ENCODE measurements at places on chromosomes 7 and 10. TPM values are rescaled to one million over a fixed set of nuclear protein-coding genes. Genes with fewer than 3 reads are reported as not detected.

GRCh38 chr7:70506434-70506833, 625.5 kb upstream of the GALNT17 start:
- H3K4me3 ChIP-seq = no peak overlapping the region
- no peak overlapping the region for H3K27ac ChIP-seq
- no peaks in the 10 kb centered on the region for H3K27me3 ChIP-seq

DNA sequence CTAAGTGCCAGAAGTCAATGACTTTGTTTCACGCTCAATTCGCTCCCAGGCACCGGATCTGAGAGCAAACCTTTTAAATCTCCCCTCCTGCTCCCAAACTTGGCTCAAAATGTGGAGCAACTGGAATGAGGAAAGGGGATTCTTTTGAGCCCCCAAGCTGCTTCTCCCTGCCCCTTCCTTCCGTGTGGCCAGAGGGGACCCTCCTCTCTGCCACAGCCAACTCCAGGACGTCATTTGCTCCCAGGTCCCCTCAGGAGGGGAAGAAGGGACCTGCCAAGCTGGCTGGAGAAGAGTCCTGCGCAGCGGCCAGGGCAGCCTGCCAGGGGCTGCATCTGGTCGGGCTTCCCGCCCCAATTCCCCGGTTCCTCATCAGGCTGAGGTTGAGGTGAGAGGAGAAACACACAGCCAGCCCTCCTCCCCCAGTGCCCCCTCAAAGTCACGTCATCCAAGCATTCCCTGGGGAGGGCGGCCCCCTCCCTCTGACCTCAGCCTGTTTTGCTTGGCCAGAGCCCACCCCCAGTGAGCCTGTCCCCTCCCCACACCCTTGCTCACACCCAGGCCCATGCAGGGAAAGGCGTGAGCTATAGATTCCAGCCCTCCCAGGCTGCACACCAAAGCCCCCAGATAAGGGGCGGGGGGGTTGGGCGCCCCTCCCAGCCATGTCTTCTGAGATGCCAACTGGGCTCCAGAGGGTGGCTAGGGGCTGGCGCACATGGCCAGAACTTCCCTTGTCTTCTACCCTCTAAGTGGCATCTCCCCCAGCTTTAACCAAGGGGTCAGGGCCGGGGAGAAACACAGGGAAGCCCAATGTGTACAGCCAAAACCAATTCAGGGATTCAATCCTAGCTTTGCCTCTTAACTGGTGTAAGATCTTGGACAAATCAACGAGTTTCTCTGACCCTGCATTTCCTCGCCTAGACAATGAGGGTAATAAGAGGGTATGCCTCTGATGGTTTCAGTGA, 35.0 kb downstream of the SH3PXD2A start:
- no peak for DNase-seq
- H3K27ac ChIP-seq = peak overlapping the region; percentile 8
- no peaks in the 10 kb centered on the region for H3K36me3 ChIP-seq
- peaks cover 21% of the 10 kb centered on the region for H3K4me1 ChIP-seq

DNA sequence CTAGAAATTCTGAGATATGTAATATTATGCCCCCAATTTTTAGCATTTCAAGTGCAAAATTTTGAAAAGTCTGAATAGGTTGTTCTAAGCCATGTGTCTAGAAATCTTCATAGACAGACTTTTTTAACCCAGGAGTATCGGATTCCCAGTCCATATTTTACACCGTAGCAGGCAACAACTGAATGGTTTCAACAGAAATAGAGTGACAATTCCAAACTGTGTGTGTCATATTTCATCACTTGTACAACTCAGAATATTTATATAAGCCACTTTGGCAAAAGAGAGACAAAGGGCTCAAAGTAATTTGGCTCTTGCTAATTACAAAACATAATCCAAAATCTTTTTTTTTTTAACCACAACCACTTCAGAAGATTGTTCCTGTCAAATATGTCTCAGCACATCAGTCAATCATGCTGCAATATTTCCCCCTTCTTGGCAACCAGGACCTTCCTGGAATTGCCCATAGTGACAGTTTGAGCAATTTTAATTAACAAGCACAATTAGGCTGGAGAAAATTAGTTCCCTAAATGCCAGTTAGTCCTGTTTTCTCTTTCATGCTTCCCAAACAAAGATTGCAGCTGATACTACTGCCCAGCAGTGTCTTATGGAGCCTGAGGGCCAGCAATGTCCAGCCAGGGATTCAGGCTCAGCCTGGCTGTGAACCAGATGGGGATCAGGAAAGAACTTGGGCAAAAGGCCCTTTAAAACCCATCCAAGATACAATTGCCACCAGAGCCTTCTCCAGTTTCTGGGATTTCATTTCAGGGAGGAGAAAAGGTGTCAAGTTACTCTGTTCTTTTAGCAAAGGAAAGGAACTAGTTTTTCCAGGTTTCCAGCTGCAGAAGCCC, 533.3 kb upstream of the GHITM start:
- H3K4me1 ChIP-seq = no peaks in the 10 kb centered on the region
- no peak overlapping the region for H3K27ac ChIP-seq
- DNase-seq = no peak
- H3K36me3 ChIP-seq = no peaks in the 10 kb centered on the region
- H3K27me3 ChIP-seq = no peaks in the 10 kb centered on the region

DNA sequence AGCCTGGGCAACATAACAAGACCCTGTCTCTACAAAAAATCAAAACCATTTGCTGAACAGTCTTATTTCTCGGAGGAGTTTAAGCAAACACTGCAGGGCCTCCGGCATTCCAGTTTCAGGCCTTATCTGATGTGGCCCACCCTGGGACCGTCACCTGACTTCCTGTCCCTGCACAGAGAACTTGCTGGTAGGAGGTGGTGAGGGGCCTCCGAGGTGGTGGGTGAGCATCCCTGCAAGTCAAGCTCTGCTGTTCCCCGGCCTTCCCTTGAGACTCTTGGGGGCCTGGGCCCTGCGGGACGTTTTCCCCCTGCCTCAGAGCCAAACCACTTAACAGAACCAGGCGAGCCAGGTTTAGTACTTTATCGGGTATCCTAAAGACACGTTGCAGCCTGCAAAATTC, 44.5 kb upstream of the AP5Z1 start:
- peak overlapping the region; percentile 23 for H3K27ac ChIP-seq
- no peaks in the 10 kb centered on the region for H3K36me3 ChIP-seq
- no peaks in the 10 kb centered on the region for H3K27me3 ChIP-seq
- no peak for DNase-seq

The CRCP gene
- total RNA-seq = 38.0 TPM

- no peak overlapping the region for H3K27ac ChIP-seq
- H3K4me1 ChIP-seq = no peaks in the 10 kb centered on the region
- no peak overlapping the region for H3K4me3 ChIP-seq
- no peaks in the 10 kb centered on the region for H3K36me3 ChIP-seq
- no peak for DNase-seq
Observed at GRCh38 chr10:114876169-114876568, 54.6 kb downstream of the FHIP2A start.

The RBP3 gene
- total RNA-seq = 0.53 TPM

DNA sequence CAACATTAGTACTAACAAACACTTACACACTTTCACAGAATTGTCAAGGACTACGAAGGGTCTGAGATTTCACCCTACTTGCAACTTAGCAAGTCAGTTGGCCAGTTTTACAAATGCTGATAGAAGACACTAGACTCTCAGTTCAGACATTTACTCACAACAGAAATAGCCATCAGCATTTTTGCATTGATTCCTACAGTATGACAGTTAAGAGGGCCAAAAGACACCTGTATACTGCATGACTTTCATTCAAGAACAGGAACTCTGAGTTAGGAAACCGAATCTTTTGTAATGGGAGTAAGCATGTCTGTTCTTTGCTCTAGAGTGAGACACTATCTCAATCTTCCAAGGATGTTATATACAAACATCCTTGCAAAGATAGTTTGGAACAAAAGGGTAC, 40.9 kb downstream of the FAM204A start:
- no peak for DNase-seq
- H3K36me3 ChIP-seq = no peaks in the 10 kb centered on the region
- H3K4me1 ChIP-seq = no peaks in the 10 kb centered on the region
- H3K27me3 ChIP-seq = no peaks in the 10 kb centered on the region

DNA sequence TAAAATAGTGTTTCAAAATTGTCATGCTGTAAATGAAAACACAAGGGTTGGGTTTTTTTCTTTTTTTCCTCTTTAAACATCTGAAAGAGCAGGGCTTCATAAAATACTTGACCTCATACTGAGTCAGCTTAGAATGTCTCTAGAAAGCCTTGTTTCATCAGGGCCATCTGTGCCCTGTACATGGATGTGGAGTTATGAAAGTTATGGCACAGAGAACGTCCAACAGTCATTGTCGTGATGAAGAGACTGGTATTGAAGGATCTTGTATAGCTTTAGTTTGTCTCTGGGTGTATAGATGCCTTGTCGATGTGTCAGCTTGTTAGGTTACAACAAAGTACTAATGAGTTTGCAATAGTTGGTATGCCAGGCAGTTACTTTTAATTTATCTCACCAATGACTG, 127.3 kb downstream of the FAM204A start:
- H3K36me3 ChIP-seq = no peaks in the 10 kb centered on the region
- DNase-seq = no peak
- no peaks in the 10 kb centered on the region for H3K4me1 ChIP-seq

Data from hepatocyte (in vitro differentiated cells).